ENCODE measurements at places on chromosomes 3 and 15.

- DNase-seq: no peak
Observed at GRCh38 chr3:124117486-124117885, 125.6 kb upstream of the ROPN1 start.

GRCh38 chr3:186152889-186153292 lies 44.0 kb upstream of the ETV5 start:
- no peak for DNase-seq

GRCh38 chr3:100825574-100825973 lies 116.3 kb downstream of the TFG start:
- DNase-seq: no peak

DNA sequence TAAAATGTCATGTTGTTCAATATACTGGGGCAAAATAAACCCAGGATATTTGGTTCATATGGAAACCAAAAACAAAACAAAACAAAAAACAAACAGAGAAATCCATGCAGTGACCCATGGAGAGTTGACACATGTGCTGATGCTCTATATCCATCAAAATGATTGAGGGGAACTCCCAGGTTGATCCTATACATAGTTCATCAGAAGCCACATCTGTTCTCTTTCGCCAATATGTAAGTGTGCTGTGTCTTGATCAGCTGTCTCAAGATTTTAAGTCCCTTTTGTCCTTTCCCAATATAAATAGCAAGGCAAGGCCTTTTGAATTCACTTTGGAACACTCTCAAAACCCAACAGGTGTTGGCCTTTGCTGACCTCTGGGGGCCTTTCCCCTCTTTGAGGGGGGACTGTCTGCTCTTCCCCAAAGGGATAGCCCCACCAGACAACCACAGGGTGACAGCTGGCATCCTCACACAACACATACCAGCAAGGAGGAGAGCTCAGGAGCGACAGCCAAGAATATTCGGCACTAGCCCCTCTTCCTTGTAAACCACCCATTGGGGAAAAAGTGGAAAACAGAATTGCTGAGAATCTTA lies 209.4 kb upstream of the CD96 start:
- DNase-seq: no peak

DNA sequence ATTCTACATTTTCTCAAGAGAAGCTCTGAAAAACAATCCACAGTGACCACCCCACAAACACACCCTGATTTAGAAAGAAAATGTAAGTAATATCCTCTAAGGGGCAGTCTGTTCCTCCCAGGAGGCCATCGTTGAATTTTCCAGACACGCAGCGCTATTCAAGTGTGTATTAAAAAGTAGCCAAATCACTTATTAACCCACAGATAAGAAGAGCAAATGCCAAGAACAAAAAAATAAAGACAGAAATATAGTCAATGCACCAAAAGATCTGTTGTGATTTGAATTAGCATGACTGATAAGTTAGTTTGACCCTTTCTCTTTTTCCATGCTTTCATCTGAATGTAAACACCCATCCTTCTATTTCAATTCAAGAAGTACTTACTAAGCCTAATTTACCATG lies 622.8 kb upstream of the ZNF385D start:
- DNase-seq: no peak

DNA sequence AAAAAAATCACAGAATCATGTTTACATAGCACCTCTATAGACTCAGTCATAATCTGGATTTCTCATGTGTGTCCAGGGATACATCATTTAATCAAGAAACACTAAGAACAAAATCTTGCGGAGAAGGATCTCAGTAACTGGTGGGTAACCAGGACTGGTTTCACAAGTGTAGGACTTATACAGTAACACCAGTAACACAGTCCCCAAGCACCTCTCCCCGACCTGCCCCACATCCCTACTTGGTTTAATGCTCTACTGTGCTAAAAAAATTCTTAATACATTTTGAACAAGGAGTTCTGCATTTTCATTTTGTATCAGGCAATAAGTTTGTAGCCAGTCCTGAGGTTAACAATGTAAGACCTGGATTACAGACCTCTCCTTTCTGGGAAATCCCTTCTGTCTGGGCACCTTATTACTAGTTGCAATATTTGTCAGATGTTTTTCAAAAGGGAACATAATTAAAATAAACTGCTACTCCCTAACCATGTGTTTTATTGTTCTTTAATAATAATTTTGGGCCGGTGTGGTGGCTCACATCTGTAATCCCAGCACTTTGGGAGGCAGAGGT lies 57.6 kb upstream of the BBX start:
- no peak for DNase-seq

DNA sequence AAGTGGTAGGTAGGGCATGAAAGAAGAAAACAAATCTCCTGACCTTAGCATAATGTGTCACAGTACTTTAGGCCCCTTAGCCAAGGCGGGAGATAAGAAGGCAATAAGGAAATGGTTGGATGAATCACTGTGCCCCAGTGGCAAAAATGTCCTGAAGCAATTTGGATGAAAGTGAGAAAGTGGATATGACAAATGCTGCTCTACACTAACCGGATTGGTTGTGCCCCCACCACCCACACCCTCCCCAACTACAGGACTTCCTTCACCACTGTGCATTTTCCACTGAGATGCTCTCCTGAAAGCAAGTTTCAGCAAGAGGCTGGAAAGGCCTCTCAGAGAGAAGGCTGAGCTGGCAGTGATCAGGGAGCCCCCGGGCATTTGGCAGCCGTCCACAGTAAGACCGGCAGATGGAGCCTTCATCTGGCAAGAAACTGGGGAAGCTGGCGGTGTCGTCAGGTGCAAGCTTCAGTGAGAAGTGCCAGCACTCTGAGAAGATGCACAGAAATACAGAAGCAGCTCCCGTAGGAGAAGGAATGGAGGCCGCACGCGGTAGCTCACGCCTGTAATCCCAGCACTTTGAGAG lies 63.8 kb downstream of the ATP1B3 start:
- DNase-seq: peak; percentile 72

GRCh38 chr3:177374323-177374722 lies 177.0 kb upstream of the TBL1XR1 start:
- no peak for DNase-seq

DNA sequence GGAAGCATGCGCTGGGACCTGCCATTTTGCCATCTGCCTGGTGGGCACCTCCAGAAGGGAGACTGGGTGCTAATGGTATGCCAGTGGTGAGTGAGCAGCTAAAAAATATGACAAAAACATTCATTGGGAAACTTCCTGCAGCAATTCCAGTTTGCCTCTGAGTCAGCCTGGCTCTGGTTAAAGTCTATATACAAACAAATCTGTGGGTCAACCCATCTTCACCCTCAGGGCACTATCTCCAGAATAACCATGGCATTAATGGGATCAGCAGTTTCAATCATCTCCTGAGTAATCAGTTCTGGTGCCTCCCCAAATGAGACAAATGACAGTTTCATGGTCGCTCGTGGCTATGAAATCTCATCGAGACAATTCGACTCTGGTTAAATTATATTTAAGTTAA lies 21.5 kb downstream of the FRMD4B start:
- DNase-seq: no peak

DNA sequence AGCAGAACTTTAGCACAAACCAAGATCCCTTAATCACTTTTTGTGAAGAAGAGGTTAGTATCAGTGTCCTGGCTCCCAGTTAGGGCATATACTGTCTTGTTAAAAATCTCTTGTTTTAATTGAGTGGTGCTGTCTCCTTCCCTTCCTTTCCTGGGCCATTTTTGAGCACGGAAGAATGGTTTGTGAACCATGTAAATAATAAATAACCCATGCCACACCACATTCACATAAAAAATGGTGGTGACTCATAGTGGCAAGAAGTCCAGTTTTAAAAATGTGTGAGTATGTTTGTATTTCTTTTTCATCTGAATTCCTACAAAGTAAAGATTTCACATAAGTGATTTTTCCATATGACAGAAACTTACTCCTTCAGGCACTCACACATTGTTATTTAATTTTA lies 59.1 kb upstream of the SPRED1 start:
- DNase-seq: no peak

- DNase-seq: no peak
Observed at GRCh38 chr15:101242160-101242998, 9.5 kb downstream of the CHSY1 start.

- DNase-seq: no peak
Observed at GRCh38 chr15:29428925-29429573, 159.4 kb upstream of the NSMCE3 start.

DNA sequence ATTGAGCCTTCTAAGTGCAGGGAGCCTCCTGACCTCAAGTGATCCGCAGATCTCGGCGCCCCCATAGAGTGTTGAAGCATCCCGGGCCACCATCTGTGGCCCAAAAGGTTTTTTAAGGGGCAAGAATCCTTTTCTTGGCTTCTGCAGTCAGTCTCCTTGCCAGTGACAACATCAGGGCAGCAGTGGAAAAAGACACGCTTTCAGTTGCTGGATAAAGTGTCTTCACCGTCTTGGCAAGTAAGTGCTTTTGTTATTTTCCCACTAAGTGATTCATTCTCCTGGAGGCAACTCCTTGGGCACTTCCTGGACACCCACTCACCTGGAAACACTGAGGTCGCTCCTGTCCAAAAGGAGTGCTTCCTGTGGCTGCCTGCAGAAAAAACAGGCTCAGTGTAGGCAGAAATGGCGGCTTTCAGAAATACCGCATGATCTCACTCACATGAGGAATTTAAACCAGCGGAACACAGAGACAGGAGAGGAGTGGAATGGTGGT lies 71.7 kb upstream of the ABHD2 start:
- DNase-seq: no peak

DNA sequence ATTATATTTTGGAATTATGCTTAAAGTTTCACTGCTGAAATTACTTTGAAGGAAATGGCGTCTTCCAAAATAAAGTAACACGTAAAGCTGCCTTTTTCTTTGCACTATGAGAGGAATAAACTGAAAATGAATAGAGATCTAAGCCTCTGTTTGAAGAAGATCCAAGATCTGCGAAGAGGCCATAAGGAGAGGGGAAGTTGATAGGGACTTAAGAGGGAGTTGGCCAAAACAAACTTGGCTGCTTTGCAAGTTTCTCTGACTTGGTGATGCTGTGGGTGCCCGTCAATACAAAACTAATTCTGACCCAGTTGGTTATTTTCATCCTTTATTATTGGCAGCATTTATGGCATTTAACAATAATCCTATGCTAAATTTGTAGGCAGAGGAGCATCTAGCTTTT lies 190.2 kb upstream of the GBE1 start:
- no peak for DNase-seq

GRCh38 chr3:155292133-155292532 lies 1.4 kb downstream of the STRIT1 start:
- no peak for DNase-seq

DNA sequence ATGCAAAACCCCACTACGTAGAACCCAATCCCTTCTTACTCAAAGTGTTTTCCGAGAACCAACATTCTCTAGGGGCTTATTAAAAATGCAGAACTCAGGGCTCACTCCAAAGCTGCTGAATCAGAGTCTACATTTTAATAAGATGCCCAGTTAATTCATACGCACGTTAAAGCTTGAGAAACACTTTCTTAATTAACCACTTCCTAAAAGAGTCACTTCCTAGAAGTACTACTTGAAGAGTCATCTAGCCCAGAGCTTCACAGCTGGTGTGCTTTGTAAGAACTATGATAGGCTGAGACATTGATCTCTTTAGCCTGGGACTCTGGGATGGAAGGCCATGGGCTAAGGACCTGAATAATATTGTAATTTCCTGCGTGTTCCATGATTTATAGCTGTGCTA lies 9.0 kb downstream of the COL6A5 start:
- DNase-seq: no peak

- DNase-seq: no peak
Observed at GRCh38 chr3:487614-488013, 291.1 kb downstream of the CHL1 start.

GRCh38 chr3:151925876-151926275 lies 52.4 kb downstream of the SUCNR1 start:
- DNase-seq: no peak

GRCh38 chr15:33218071-33218491 lies 23.6 kb upstream of the FMN1 start:
- no peak for DNase-seq

- no peak for DNase-seq
Observed at GRCh38 chr3:164209363-164209762, 868.9 kb downstream of the SI start.

DNA sequence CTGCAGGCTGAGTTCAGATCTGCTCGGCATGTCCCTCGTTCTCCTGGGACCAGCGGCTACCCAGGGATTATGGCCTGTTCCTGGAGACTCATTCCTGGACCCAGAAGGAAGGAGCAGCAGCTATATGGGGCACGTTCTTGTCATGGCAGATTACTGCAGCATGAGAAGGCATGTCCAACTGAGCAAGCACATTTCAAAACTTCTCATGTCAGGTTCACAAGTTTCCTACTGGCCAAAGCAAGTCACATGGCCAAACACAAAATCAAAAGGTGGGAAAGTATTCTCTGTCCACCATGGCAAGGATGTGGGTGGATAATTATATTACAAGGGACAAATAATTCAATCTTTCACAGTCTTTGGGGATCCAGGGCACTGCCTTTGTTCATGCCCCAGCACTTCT lies 71.9 kb upstream of the C15orf39 start:
- no peak for DNase-seq

DNA sequence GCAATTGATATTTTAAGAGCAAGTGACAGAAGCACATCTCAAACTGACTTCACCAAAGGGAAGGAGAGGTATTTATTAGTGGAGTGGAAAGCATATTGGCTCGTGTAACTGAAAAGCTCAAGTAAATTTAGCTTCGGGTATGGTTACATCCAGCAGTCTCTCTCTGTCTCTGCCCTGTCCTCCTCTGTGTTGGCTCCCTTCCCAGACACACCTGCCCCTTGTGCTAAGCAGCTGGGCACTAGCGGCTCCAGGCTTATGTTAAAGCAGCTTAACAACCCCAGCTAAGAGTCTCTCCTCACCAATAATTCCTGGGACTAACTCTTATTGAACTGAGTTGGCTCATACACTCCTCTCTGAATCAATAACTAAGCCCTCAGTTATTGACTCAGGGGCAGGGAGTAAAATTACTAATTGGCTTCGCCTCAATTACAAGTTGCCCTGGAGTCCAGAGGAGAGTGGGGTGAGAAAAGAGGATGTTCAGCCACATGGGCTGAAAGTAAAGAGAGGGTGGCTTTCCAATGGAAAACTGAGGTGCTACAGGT lies 12.8 kb upstream of the SH3BP5 start:
- peak; percentile 95 for DNase-seq

GRCh38 chr15:67121644-67122605 lies 56.5 kb downstream of the SMAD3 start:
- DNase-seq: no peak

GRCh38 chr3:115423170-115423569 lies 200.1 kb upstream of the GAP43 start:
- no peak for DNase-seq

- DNase-seq: no peak
Observed at GRCh38 chr3:70539908-70540307, 227.5 kb upstream of the MDFIC2 start.

GRCh38 chr15:25790000-25790660 lies 73.0 kb downstream of the ATP10A start:
- DNase-seq: no peak
